ENCODE measurements at places on chromosomes 11 and 22. TPM values are rescaled to one million over a fixed set of nuclear protein-coding genes. Genes with fewer than 3 reads are reported as not detected.
A peak's percentile ranks its signal among the peaks of the same experiment; 100 is the strongest.

The ADM gene
- total RNA-seq = 21.9 TPM

The PRR33 gene
- total RNA-seq = not detected

The FGF19 gene
- total RNA-seq = not detected

The OR8G5 gene
- total RNA-seq = not detected

The OR8B8 gene
- not detected for total RNA-seq

The DDI1 gene
- not detected for total RNA-seq

The GLYATL2 gene
- total RNA-seq = not detected

The PIK3IP1 gene
- 57.8 TPM for total RNA-seq

GRCh38 chr11:68753300-68753699 lies 2.0 kb upstream of the TESMIN start:
- DNase-seq = no peak

- DNase-seq = no peak
Observed at GRCh38 chr22:36017651-36018091, 11.0 kb downstream of the RBFOX2 start.

DNA sequence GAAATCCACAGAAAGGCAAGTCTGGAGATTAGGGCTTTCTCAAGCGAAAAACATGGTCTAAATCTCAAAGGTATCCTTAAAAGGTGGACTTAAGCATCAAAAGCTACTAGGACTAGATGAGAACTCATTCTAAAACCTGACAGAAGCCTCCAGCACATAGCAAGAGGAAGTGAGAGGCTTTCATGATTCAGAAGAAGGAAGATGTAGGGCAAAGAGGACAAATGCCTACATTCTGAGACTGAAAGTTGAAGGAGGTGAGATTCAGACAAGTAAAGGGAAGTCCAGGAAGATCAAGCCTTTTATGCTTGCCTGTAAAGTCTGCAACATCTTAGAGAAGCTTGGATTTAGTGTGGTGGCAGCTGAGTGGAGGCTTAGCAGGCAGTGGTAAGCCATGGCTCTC lies 98.9 kb downstream of the PGR start:
- no peak for DNase-seq

GRCh38 chr11:35303596-35304385 lies 115.6 kb downstream of the SLC1A2 start:
- peak; percentile 65 for DNase-seq

GRCh38 chr22:46812788-46813187 lies 50.3 kb downstream of the TBC1D22A start:
- DNase-seq = no peak

GRCh38 chr11:95794086-95794485 lies 3.8 kb downstream of the CEP57 start:
- DNase-seq = no peak

DNA sequence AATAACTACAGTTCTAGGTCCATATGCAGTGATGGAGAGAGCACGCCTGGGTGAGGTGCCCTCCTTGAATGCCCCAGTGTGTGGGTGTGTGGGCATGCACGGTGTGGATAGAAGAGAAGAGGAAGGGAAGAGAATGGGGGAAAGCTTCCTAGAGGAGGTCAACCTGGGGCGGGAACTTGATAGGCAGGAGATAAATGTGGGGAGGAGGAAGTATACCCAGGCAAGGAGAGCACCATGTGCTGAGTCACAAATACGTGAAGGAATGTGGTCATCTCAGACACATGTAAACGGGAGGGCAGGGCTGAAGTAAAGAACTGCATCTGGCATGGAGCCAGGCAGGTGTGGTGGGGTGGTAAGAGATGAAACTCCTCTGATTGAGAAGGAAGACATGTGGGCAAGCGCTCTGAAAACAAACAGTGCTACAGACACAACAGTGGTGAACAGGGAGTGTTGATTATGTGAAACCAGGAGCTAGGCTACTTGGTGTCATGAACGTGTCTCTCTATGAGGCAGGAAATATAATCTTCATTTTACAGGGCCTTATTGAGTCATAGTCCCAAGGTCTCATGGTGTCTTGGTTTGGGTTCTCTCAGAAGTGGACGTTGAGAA lies 61.5 kb upstream of the EED start:
- peak; percentile 58 for DNase-seq

- no peak for DNase-seq
Observed at GRCh38 chr11:72834905-72835304, 20.7 kb downstream of the ATG16L2 start.
